ENCODE measurements at places on chromosomes 3 and 15.

DNA sequence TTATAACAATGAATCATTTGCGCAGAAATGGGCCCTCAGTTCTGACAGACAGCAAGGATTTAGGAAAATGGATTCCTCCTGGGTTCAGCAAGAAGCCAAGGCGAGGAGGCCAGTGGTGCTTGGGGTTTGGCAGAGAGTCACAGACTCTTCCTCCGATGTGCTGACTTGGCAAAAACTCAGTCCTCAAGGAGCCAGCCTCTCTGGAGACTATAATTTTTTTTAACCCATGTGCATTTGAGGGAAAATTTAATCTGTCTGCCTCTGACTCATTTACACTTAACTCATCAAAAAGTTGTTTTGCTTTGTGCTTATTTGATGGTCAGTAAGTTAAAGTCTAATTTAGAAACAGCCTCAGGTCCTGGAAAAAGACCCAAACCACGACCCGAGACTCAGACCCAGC, 34.2 kb upstream of the SLC24A5 start:
- DNase-seq: no peak

DNA sequence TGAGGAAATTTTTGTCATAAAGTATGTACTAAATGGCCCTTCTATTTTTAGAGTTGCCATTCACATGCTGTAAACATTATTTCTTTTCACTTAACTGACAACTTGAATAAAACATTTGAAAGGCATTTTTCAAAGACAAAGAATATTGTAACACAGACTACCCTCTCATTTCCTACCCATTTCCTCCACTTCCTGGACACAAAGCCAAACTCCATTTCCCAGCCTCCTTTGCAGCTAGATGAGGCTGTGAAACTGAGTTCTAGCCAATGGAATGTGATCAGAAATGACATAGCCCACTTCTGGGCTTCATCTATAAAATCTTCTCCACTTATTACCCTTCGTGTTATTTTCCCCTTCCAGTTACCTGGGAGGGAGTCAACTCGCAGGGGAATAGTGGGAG, 288.9 kb upstream of the DPH6 start:
- DNase-seq: no peak

DNA sequence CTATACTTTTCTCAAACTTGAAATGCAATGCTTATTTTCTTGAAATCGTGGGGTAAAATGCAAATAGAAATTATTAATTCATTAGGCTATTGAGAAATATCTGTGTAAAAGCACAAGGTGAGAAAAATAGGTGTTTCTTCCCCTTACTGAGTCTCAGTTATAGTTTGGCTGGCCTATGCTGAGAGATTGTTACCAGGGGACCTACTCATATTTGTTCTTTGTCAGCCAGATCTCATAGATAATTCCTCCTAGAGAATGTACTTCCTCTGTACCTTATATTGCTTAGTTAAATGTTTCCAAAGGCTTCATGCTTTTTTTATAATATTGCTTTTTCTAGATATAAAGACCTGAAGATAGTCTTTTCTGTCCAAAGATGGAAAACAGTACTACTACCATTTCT, 60.0 kb upstream of the TRPC1 start:
- DNase-seq: no peak

- no peak for DNase-seq
These were observed 15.5 kb upstream of the PRSS50 start for GRCh38 chr3:46733026-46733800.

GRCh38 chr3:8413337-8413926, 88.2 kb upstream of the LMCD1 start:
- no peak for DNase-seq

DNA sequence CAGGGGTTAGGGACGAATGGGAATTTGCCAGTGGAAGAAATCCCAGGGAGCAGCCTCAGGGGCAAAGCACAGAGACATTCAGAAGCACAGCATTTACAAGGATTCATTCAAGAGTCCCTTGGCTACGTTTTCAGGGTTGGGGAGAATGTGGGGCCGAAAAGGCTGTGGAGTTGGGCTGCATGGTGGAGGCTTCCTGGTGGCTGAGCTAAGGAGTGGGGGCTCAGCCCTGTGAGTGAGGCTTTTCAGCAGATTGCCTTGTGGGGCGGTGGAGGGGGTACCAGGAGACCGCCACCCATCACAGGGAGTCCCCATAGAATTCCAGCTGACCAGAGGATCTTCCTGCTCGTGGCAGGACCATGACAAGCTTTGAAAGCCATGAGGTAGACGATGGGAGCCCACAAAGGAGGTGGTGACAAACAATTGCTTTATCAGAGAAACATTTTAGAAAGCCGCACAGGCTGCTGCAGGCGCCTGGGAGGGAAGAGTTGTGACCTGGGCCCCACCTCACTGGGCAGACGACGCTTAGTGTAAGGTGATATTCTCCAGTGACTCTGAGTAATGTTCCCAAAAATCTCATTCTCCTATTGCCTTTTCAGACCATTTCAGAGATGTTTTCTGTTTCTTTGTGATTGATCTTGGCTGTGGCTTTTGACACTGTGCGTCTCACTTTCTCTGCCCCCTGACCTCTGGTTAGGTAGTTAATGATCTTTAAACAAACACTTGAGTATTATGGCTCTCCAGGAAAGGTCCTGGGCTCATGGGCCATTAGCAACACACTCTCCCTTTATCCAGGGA, 128.0 kb downstream of the DNAJB8 start:
- no peak for DNase-seq

- no peak for DNase-seq
These were observed 23.4 kb downstream of the VIPR1 start for GRCh38 chr3:42525736-42526345.

- no peak for DNase-seq
These were observed at the start of gene LRRC2 for GRCh38 chr3:46566040-46566641. TSS of gene LRRC2 (minus strand) at chr3:46566302. CDS start at chr3:46551591, 14,711 bp downstream.

GRCh38 chr3:191141728-191142127, 57.3 kb upstream of the OSTN start:
- DNase-seq: no peak

DNA sequence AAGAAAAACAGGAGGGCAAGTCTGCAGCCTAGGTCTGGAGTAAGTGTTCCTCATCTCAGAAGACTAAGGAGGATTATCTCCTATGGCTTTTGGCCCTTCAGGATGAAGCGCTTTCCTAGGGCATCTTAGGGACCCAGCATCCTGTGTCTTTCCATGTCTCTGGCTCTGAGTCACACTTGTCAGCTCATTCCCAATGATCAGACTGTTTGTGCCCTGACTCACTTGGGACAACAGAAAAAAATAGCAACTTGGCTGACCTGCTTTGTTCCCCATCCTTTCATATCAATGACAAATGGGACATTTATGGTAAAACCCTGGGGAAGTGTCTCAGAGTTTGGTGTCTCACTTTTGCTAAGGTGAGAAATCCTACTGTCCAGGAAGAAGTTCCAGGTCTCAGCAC, 76.2 kb upstream of the OXTR start:
- DNase-seq: no peak

GRCh38 chr3:39781025-39781424, 28.4 kb upstream of the MYRIP start:
- DNase-seq: no peak

DNA sequence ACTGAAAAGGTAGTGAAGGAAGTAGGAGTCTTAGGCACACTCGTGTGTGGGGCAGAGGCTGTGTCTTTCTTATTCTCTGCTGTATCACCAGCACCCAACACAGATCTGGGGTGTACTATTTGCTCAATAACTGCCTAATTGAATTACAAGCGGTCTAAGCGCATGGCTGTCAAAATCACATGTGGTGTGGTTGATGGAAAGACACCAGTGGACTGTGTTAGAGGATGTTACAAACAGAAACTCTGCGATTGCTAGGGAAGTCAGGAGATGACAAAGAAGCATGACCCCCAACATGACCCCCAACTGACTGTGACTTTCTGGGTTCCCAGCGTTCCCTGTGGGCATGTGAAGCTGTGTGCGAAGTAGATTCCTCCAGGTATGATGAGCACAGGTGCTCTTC, 32.0 kb downstream of the ATG7 start:
- no peak for DNase-seq

- DNase-seq: no peak
These were observed 17.0 kb downstream of the SEC61A1 start for GRCh38 chr3:128069271-128069670.

DNA sequence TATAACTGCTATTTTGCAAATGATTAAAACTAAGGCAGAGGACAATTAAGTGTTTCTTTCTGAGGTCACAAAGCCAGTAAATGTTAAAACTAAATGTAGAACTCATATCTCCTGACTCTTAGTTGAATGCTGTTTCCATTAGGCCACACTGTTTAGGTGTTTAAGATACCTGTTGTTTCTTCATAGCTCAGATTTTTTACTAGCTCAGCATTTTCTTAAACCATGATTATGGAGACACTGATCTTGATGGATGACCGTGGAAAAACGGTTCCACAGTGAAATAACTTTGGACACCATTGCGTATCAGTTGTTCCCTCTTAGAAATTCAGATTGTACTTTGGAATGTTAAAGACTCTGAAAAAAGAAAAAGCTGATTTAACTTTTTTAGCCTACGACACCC, 177.5 kb downstream of the TCF12 start:
- no peak for DNase-seq

- DNase-seq: no peak
These were observed 77.9 kb upstream of the NTRK3 start for GRCh38 chr15:88334436-88334835.

DNA sequence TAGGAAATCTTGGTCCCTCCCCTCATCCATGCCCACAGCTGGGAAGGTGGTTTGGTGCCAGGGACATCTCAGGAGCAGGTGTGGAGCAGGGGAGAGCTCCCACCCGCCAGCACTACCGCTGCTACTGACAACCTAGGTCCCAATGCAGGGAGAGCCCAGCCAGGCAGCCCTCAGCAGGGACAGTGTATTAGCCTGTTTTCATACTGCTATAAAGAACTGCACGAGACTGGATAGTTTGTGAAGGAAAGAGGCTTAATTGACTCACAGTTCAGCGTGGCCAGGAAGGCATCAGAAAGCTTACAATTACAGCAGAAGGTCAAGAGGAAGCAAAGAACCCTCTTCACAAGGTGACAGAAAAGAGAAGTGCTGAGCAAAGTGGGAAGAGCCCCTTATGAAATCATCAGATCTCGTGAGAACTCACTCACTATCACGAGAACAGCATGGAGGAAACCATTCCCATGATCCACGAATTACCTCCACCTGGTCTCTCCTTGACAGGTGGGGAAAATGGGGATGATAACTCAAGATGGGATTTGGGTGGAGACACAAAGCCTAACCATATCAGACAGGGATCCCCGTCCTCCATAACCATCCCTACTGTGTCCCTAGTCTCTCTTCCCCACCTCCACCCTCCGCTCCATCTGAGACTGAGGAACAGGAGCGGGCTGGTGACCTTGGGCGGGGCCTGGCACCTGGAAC, 218.6 kb downstream of the TBC1D2B start:
- no peak for DNase-seq

DNA sequence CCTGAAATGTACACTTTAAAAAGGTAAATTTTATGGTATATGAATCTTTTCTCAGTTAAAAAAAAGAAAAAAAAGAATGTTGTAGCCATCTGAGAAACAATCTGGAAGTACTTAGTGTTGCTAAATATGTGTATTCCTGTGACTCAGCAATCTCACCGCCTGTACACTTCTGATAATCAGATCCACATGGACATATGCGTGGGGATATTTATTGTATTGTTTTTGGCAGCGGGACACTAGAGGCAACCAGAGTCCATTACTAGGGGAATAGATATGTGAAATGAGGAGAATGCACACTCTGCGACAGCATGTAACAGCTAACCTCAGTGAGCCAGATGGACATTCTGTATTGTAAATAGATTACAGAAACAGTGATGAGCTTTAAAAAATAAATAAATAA, 65.4 kb downstream of the AQP9 start:
- DNase-seq: no peak

GRCh38 chr3:31274326-31275024, 258.2 kb upstream of the STT3B start:
- DNase-seq: no peak

DNA sequence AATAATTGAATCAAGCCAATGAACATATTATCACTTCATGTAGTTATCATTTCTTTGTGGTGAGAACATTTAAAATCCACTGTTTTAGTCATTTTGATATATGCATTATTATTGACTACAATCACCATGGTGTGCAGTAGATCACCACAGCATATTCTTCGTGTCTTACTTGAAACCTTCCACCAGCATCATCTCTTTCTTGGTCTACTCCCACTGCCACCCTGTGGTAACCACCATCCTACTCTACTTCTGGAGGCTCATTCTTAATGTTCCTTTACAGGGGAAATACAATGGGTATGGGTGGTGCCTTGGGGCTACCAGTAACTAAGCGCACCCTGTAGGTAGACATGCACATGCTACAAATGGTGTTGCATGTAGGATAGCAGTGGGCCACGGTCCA, 25.4 kb downstream of the PXK start:
- DNase-seq: no peak

DNA sequence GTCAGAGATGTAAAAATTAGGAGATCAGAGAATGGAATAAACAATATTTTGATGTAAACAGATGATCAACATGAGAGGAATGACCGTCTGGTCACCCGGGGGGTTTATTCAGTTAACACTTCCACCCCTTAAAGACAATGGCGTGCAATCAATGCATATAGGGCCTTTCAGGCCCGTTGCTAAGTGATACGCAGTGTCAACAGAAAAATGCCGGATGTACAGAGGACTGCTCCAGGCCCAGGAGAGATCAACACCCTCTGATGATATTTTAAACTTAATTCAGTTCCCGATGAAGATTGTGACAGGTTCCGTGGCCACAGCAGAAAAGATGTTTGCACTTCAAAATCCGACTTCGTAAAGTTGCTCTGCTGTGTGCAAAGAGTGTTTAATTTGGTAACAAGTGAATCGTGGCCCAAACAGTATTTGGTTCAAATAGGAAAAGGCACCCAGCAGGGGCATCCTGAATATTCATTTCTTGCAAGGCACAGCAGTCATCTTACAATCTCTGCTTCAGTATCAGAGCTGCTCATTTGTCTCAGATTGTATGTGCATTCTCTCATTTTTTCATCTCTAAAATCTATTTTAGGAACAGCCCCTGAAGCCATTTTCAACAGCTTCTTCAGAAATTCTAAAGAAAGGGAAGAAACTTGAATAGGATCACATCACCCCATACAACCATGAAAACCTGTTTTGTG, 72.6 kb downstream of the FOXB1 start:
- DNase-seq: no peak

- DNase-seq: no peak
These were observed 26.3 kb downstream of the ESYT3 start for GRCh38 chr3:138460536-138461205.

- DNase-seq: no peak
These were observed 45.7 kb downstream of the PRR23E start for GRCh38 chr3:127238602-127239001.

DNA sequence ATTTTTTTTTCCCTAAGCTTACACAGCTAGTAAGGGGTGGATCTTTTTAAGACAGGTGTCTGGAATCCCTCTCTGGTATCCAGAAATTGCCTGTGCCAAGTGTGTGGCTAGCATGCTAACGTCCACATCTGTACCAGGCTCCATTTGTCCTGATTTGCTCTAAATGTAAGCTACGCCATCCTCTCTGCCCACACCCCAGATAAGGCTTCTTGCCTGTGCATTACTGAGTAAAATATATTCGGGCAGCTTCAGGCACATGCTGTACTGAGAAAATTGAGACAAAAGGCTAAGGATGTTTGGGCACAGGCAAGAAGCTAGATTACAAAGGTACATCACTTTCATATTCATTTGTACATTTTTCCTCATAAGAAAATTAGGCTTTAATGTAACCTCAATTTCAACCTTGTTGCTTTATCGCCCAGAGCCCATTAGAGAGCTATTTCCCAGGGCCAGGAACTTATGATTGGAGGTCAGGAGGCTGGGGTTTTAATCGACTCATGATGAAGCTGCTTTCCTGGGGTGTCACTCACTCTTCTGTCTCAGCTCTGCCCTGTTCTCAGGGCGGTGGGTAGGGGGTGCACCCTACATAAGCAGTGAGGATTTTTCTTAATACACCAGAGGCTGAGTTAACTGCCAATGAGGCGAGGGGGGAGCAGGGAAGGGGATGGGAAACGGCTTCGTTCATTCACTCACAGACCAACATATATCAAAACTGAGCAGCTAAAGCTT, 106.3 kb downstream of the RORA start:
- no peak for DNase-seq

Measured in GM19239 (cell line).